ENCODE measurements at places on chromosomes 7 and 10. TPM values are rescaled to one million over a fixed set of nuclear protein-coding genes. Genes with fewer than 3 reads are reported as not detected.

AKR1C8 gene
- total RNA-seq = not detected

ATP5MK gene
- total RNA-seq = 362 TPM

FGFR2 gene
- 16.4 TPM for total RNA-seq

RNLS gene
- 6.3 TPM for total RNA-seq

SFXN3 gene
- total RNA-seq = 79.5 TPM

NPFFR1 gene
- total RNA-seq = not detected

FBXL13 gene
- 1.7 TPM for total RNA-seq

POLR1F gene
- total RNA-seq = 15.9 TPM

LRRD1 gene
- total RNA-seq = 0.19 TPM

GHRHR gene
- total RNA-seq = not detected

LIPM gene
- total RNA-seq = not detected

MRLN gene
- total RNA-seq = 0.38 TPM

GTF2IRD2 gene
- 22.4 TPM for total RNA-seq

- no peak for DNase-seq
These were observed 113.5 kb downstream of the CELF2 start for GRCh38 chr10:11131112-11131639.

DNA sequence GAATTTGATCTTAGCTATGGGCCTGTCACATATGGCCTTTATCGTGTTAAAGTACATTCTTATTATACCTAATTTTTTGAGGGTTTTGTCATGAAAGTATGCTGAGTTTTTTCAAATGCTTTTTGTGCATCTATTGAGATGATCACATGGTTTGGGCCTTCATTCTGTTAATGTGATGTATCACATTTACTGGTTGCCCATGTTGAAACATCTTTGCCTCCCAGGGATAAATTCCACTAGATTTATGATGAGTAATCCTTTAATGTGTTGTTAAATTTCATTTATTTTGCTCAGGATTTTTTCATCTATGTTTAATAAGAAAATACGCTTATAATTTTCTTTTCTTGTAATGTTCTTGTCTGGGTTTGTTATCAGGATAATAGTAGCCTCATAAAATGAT lies 442.0 kb downstream of the MDFIC start:
- no peak for DNase-seq

- DNase-seq = no peak
These were observed 89.3 kb upstream of the PRKCQ start for GRCh38 chr10:6669269-6669859.

- no peak for DNase-seq
These were observed 6.4 kb downstream of the LCOR start for GRCh38 chr10:96838529-96838928.

DNA sequence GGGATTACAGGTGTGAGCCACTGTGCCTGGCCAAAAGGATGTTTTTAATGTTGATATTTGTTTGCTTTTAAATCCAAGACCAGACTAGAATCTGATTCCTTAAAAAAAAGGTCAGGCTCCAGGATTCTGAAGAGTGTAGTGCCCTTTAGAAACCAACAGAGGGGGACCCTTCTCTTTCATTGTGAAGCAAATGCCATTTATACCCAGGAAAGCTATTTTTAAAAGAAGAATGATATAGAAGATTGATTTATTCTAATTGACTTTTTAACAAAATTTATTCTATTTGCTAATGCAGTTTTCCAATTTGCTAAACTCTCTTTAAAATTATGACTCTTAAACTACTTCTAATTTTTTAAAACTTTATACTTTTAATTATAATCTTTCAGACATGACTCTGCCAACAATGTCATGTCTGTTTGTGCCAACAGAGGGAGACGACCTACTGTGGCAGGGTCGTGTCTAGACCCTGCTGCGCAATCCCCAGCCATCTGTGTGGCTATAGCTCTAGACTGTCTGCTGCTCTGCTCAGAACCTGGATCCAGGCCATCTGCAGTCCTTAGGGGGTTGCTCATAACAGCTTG lies 201.0 kb upstream of the IMMP2L start:
- DNase-seq = no peak

- no peak for DNase-seq
These were observed 147.7 kb downstream of the SND1 start for GRCh38 chr7:127799535-127800305.

DNA sequence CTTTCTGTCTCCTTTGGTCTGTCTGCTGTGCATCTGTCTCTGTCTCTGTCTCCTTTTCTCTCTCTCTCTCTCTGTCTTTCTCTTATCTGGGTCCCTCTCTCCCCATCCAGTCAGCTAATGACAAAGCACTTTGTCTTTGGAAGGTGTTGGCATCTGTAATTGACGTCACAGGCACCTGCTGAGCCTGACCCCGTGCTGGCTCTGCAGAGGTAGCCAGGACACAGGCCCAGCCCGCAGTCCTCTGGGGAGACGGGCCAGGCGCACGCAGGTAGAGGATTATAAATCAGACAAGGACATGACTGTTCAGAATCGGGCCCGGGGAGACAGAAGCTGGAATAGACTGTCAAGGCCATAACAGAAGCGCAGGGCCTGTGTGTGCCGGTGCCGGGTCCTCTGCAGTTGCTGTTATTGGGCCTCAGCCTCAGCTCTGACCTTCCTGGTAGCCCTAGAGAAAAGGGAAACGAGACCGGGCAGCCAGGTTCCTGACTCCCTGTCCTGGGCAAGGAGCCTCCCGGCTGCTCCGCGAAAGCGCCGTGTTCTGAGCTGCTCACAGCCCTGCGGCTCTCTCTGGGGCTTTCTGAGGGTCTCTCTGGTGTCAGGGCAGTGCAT lies 10.7 kb upstream of the PSMG3 start:
- no peak for DNase-seq

DNA sequence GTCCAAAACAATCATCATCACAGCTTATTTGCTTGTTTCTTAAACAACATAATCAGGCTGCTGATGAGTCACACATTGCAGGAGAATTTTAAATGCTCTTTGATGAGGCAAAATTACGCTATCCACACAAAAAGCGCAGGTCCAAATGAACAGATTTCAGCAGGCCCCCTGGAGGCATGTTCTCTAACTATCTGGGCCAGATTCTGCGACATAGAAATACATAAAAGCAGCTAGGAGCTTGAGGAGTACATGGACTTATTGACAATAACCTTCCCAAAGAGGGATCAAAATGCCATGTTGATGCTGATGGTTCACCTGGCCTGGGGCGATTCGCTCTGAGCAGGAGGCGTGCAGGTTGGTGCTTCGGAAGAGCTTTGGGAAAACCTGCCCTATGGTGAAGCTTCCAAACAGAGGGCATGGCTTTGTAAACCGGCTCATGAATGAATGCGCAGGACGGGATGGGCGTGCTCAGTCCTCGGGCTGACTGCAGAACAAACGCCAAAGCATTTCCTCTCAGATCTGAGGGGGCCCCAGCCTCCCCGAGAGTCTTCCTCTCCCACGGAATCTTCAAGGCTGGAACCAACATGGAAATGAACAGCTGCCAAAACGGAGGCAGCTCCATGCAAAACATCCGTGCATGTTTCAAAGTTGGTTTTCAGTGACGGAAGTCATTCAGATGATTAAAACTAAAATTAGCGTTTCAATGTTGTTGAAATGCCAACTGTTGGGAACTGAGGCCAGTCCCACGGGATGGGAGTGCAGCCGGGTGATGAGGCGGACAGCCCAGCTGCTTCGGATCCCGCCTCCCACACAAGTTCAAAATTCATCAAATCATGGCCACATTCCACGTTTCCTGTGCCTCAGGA lies 179.6 kb downstream of the TCERG1L start:
- DNase-seq = no peak

GRCh38 chr10:118522791-118523498 lies 72.5 kb downstream of the PRLHR start:
- DNase-seq = no peak

GRCh38 chr7:133796782-133797745 lies 330.1 kb upstream of the LRGUK start:
- DNase-seq = no peak

DNA sequence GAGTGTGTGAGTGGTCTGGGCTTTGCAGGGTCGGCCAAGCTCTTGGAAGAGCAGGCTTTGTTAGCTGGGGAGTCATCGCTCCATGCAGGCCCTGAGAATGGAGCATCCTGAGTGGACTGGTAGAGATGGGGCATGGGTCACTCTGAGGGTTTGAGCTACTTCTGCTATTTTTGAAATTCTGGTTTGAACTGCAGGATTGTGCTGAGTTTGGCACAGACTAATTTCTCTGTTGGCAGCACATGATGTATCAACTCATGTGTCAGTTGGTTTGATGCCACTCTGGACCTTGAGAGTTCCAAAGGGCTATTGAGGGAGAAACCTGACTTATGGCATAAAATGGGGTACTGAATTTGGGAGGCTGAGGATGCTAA lies 56.3 kb downstream of the LRMDA start:
- no peak for DNase-seq

DNA sequence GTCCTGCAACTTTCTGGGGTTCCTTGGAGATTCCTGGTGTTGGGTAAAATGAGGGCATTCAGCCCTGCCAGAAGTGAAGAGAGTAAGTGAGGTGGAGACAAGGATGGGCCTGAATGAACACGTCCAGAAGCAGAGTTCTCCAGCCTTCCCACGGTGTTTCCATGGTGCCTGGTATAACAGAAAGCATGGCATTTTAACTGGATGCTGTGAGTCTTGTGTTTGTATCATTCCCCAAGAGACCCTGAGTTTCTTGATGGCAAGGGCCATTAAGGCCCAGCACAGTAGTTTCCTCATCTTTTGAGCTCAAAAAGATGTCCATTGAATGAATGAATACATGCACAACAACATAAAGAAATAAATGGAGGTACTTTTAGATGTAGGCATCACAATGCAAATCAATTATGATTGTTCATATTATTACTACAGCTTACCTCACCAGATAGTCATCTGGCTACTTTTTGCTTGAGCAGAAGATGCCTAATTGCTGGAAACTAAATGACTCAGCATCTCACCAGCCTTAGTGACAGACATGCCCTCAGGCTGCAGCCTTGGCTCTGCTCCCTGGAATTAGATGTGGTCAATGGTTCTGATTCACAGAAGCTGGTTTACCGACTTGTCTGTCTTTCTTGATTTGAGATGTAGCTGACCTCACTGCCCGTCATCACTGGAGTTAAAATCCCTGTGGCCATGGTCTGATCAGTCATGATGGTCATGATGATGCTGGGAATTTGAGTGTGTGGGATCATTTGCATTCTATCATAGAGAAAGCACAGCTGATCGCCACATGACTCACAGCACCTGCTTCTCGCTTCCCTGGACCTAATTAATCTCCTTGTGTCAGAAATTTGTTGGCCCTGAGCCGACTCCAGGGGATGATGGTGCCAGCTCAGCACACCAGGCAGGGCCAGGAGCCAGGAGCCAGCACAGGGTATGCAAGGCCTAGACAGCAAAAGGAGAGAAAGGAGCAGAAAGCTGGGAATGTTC lies 83.9 kb downstream of the CXCL12 start:
- DNase-seq = no peak

DNA sequence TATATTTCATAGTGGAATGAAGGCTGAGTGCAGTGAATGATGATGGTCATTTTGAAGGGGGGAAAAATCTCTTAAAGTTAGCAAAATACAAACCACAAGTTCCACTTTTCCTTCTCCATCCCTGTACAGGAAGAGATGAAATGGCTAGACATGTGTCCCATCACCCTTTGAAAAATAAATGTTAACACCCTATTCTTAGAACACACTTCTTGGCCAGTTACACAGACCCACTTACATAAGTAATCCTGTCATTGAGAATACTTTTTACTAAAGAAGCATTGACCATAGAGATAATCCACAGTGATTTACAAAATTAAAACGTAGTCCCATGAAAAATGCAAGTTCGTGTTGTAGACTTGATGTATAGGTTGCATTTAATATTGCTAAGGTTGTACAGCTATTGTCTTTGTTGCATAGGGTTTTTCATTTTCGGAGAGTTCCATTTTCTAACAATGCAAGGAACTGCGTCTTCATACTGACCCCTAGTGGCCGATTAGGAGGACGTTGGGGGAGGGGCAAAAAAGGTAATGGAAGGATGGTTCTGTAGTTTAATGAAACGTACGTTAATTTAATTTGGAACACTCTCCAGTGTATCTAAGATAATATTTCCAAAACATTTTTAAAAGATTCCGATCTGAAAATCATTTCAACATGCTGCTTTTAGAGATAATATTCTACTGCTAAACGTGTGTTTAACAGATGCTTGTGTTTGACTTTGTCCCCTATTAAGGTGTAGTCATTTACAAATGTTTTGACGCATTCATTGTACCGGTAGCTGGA lies 60.9 kb downstream of the ARMC3 start:
- DNase-seq = no peak

- DNase-seq = no peak
These were observed 260.2 kb downstream of the XPNPEP1 start for GRCh38 chr10:109663122-109663521.

DNA sequence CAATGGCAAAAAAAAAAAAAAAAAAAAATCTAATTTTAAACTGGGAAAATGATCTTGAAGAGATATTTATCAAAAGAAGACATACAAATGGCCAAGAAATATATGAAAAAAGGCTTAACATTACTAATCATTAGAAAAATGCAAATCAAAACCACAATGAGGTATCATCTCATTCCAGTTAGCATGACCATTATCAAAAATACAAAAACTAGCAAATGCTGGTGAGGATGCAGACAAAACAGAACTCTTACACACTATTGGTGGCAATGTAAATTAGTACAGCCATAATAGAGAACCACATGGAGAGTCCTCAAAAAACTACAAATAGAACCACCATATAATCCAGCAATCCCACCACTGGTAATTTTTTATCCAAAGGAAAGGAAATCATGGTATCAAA lies 489.6 kb downstream of the TNS3 start:
- DNase-seq = no peak

- no peak for DNase-seq
These were observed 10.5 kb downstream of the POLR1F start for GRCh38 chr7:19698331-19698730.

GRCh38 chr10:73625004-73625883 lies 16.0 kb downstream of the MYOZ1 start:
- peak; percentile 79 for DNase-seq

GRCh38 chr10:86312701-86313270 lies 53.8 kb downstream of the GRID1 start:
- DNase-seq = peak; percentile 51

- no peak for DNase-seq
These were observed 7.8 kb upstream of the CCNY start for GRCh38 chr10:35328404-35329037.

All from posterior vena cava (tissue), 2 donors.